ENCODE measurements at places on chromosomes 4 and X.

GRCh38 chrX:134747006-134747405 is 88.7 kb upstream of the PLAC1 start:
- no peak for DNase-seq

DNA sequence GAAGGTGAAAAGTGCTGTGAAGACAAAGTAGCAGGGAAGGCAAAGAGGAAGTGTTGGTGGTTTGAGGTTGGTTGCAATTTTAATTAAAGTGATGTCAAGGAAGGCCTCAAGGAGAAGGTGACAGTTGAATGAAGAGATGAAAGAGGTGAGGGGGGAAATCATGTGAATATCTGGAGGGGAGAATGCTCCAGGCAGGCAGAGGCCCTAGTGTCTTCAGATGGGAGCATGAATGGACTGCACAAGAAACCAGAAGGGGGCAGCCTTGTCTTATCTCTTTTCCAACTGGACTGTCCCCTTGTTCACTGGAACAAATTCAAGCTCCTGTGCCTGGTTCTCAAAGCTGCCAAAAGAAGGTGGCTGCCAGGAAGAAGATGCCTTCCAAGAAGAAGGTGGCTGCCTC is 68.4 kb downstream of the MAOB start:
- no peak for DNase-seq

GRCh38 chrX:67784712-67785111 is 240.9 kb downstream of the AR start:
- DNase-seq, result no peak

GRCh38 chrX:109839694-109840567 is 106.9 kb upstream of the ACSL4 start:
- no peak for DNase-seq

DNA sequence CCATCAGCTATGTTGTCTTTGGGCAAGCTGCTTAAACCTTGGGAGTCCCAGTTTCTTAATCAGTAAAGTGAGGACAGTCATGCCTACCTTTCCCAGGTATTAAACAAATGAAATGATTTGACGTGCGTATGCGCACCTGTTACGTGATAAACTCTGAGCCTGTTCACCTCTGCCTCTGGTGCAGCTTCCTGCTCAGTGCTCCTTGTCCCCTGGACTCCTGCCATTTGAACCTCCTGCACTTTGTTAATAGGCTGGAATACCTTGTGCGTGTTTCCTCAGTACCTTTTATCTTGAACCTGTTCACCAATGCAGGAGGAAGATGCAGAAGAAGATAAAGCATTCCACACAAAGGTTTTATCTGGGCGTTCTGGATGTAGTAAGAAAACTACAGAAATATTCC is 211.9 kb downstream of the CEP135 start:
- DNase-seq, result no peak

DNA sequence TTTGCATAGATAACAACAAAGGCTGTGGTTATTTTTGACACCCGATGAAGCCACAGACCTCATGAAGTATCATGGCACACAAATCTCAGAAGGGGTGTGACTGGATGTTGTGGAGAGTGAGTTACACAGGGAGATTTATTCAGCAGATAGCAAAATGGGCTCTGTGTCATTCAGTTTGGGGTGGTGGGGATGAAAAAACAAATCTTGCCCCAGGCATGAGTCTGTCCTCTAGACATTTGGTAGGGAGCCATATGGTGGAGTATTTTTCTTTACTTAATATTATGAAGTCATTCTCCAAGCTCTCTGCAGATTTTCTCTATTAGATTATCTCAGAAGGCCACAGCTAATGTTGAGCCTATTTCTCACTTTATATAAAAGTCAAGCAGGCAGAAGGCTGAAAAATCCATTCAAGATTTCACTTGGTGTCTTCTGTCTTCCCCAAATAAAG is 277.1 kb upstream of the TENM3 start:
- DNase-seq, result peak; percentile 25

DNA sequence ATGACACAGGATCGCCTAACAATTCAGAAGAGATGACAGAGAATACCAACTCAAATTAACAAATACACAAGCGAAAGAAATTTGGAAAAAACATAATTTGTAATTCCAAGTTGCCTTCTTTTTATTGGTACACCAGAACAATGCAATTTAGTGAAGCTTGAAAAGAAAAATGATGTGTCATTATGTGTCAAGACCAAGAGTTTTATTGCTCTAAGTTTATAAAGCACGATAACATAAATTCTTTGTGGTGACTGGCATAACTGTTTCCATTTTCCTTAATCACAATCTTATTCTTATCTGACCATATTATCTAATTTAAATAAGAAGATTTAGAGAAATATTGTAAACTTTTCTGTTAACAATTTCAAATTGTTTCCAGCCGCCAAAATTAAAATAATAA is 273.2 kb upstream of the TECRL start:
- no peak for DNase-seq

GRCh38 chr4:38734911-38735310 is 47.9 kb downstream of the TLR10 start:
- no peak for DNase-seq

DNA sequence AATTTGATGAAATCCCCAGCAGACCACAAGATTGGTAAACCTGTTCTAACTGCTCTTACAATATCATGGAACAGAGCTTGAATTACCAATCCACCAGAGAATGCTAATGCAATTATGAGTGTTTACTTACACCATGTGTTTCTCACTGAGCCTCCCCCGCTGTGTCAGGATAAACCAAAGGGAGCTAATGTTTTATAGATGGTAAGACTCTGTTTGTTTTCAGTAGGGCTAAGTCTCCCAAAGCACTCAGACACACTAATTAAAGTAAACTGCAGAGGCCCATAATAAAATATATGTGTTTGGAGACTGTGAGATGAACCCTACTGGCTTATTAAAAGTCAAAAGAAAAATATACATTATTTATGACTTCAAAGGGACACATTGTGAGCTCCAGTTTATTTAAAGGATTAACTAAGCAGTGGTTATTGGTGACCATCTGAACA is 261.7 kb upstream of the FAM241A start:
- DNase-seq, result no peak

GRCh38 chrX:150362599-150363481 is at the start of gene MAMLD1:
Gene MAMLD1, plus strand, starts transcription at chrX:150363317. Its CDS starts 82,200 bp downstream, at chrX:150445517.
- peak; percentile 50 for DNase-seq

GRCh38 chr4:53608242-53608641 is 17.0 kb upstream of the LNX1 start:
- DNase-seq, result no peak

- peak; percentile 94 for DNase-seq
These were observed 23.1 kb upstream of the CAMK2D start for GRCh38 chr4:113784497-113785250.

DNA sequence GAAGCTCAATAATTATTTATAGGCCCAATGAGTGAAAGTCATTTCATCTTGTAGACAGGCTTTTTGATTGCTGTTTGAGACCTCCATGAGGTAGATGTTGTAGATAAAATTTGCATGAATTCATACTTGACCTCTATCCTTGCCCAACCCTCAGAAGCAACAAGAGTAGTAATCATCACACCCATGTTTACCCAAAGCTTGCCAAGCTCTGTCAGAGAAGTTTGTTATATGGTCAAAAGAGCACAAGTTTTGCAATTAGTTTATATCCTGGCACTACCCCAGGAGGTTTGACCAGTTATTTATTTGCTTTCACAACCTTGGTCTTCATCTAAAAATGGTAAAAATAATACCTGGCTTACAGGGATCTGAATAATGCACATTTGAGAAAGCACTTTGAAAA is 20.7 kb downstream of the ADH7 start:
- no peak for DNase-seq

DNA sequence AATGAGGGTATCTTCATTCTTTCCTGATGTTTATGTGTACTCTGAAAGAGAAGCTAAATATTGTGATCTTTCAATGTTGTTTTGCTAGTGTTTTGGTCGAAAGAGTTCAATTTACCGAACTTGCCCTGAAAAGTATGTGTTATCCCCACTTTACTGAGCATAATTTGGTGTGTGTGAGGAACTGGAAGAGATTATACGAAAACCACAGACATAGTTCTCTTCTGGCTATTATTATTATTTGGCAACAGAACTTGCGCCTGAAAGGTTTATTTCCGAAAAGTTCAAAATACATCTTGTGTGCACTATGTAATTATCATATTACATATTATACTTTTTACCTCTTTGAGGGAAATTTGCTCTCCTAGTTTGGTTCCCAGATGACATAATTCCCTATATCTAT is 232.5 kb upstream of the INTU start:
- no peak for DNase-seq

GRCh38 chr4:13432453-13432852 is 51.7 kb downstream of the RAB28 start:
- DNase-seq, result no peak

GRCh38 chr4:178976861-178977260 is 1534.6 kb upstream of the AGA start:
- DNase-seq, result no peak

DNA sequence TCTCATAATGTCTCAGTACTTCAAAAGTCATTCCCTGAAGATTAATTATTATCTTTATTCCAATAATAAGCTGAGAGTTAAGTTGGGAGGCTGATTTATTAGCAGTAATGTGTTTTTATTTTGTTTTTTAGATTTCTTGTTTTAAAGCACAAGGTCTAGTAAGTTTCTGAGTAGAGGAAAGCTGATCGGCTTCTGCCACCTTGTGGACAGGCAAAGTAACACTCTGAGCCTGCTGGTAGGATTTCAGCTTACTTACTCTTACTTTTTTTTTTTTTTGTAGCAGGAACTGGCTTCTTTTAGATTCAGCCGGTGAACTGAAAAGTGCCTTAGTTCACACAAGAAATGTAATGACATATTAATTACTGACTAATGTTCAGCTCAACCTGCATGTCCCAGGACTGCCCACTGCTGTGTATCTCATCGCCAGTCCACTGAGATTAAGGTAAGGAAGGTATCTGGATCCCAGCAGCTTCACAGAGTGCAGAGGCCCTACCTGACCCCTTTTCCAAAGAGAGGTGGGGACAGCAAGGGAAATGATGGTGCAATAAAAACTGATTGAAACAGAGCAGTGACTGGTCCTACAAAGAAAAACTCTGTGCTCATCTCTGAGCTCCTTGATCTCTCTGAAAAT is 126.5 kb downstream of the ADGRA3 start:
- peak; percentile 40 for DNase-seq

GRCh38 chr4:15233626-15234025 is 194.2 kb upstream of the C1QTNF7 start:
- DNase-seq, result no peak

DNA sequence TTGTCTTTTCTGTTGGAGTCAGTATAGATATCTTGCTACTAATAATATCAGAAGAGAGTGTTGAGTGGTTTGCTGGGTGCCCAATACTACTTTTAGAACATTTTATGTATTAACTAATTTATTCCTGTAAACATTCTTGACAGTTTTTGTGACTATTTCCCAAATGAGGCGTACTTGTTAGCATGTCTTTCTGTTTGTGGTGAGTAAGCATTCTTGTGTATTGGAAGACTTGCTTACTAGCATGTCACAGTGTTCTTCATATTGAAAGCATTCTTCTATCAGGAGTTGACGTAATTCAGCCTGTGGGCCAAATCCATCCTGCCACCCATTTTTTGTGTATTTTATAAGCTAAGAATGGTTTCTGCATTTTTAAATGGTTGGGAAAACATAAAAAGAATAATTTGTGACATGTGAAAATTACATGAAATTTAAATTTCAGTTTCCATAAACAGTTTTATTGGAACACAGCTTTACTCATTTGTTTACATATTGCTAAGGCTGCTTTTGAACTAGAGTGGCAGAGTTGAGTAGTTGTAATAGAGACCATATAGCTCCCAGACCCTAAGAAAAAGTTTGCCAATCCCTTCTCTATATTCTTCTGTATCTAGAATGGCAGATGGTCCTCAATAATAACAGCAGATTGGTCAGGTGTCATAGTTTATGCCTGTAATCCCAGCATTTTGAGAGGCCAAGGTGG is 20.4 kb downstream of the REPS2 start:
- DNase-seq, result no peak

DNA sequence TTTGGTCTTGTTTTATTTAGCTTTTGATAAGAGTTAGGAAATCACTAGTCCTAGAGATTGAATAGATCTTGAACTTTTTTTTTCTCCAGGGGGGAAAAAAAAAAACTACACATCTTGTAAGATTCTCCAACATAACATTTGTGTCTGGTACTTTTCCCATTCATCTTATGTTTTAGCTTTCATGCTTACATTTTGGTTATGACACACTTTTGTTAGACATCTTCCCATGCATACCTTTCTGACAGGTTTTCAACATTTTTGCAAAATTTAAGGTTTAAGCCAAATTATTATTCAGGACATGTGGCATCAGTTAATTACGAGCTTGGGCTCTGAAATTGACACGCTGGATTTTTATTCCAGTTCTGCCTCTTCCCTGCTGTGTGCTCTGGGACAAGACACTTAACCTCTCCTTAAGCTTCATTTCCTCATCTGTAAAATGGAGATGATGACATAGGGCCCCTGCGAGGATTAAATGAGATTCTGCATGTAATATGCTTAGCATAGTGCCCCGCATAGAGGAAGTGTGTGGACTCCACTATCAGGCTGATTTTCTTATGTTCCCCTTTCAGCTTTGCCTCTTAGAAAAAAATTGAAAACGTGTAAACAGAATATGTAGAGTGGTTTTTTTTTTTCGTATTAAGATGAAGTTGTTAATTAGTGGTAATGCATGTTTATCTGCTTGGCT is 5.3 kb downstream of the KIT start:
- DNase-seq, result peak; percentile 32

- DNase-seq, result no peak
These were observed 31.6 kb upstream of the CT47C1 start for GRCh38 chrX:119041175-119041574.

Measured in fibroblast of skin of left biceps (primary cell).